ENCODE measurements at places on chromosomes 12 and 14. TPM values are rescaled to one million over a fixed set of nuclear protein-coding genes. Genes with fewer than 3 reads are reported as not detected.
A peak's percentile ranks its signal among the peaks of the same experiment; 100 is the strongest.

GRCh38 chr12:123035841-123036240, 55.4 kb downstream of the ARL6IP4 start:
- H3K36me3 ChIP-seq, result no peaks in the 10 kb centered on the region
- H3K27me3 ChIP-seq, result no peaks in the 10 kb centered on the region
- no peak overlapping the region for H3K27ac ChIP-seq
- H3K4me1 ChIP-seq, result no peaks in the 10 kb centered on the region

- H3K27me3 ChIP-seq, result no peaks in the 10 kb centered on the region
- DNase-seq, result no peak
- no peaks in the 10 kb centered on the region for H3K4me1 ChIP-seq
- H3K4me3 ChIP-seq, result no peak overlapping the region
These were observed 177.7 kb downstream of the CCDC91 start for GRCh38 chr12:28367993-28368392.

DNA sequence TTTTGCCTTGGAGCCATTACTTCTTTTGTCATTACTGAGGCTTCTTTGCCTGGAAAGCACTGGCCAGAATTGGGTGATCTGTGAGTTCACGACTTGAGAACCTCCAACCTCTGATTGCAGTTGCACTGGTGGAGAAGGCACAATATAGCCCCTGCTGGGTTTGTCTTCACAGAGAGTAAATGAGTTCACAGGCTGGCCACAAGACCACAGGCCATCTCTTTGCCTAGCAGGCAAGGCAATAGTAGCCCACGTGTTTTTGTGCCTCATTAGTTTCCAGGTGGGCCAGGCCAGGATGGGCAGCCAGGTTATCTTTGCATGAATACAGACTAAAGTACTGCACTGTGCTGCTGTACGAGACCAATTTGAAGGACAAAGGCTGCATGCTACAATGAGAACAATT, 468.8 kb downstream of the NRXN3 start:
- H3K4me3 ChIP-seq, result no peak overlapping the region
- H3K4me1 ChIP-seq, result no peaks in the 10 kb centered on the region
- H3K27ac ChIP-seq, result no peak overlapping the region
- no peaks in the 10 kb centered on the region for H3K27me3 ChIP-seq
- no peaks in the 10 kb centered on the region for H3K36me3 ChIP-seq

- no peaks in the 10 kb centered on the region for H3K36me3 ChIP-seq
- no peak overlapping the region for H3K4me3 ChIP-seq
- no peak overlapping the region for H3K27ac ChIP-seq
- peak; percentile 61 for DNase-seq
- H3K4me1 ChIP-seq, result peaks cover 4% of the 10 kb centered on the region
- no peaks in the 10 kb centered on the region for H3K27me3 ChIP-seq
These were observed 9.4 kb downstream of the ASPG start for GRCh38 chr14:104094709-104095425.

DNA sequence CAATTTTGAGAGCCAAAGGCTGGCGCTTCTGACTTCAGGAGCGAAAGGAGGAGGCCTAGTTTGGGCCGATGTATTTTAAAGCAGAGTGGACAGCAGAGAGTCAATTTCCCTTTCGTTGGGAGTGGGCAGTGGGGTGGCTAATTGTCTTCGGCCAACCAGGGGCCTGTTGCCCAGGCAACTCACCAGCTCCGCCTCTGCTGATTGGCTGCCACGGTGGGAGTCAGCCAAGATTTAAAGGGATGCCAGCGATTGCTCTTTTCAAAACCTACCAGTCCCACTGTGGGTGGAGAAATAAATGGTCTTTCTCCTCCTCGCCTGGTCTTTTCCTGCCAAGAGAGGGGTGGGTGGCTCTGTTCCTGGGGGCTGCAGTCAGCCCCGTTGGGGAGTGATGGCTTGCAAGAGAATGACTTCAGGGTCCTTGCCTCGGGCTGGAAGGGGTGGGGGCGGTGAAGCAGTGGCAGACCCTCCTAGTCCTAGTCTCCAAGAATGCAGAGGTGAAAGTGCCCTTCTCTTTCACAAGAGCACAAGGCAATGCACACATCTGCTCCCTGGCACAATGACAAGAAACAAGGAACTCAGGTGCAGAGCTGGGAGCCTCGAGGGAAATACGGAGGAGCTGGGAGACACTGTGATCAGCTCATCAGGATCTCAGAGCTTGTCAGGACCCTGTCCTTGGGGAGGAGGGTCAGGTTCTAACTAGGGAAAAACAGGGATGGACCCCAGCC, 37.7 kb downstream of the RASAL1 start:
- peaks cover 21% of the 10 kb centered on the region for H3K4me1 ChIP-seq
- no peak overlapping the region for H3K4me3 ChIP-seq
- DNase-seq, result peak; percentile 46
- peak overlapping the region; percentile 38 for H3K27ac ChIP-seq
- no peaks in the 10 kb centered on the region for H3K27me3 ChIP-seq

DNA sequence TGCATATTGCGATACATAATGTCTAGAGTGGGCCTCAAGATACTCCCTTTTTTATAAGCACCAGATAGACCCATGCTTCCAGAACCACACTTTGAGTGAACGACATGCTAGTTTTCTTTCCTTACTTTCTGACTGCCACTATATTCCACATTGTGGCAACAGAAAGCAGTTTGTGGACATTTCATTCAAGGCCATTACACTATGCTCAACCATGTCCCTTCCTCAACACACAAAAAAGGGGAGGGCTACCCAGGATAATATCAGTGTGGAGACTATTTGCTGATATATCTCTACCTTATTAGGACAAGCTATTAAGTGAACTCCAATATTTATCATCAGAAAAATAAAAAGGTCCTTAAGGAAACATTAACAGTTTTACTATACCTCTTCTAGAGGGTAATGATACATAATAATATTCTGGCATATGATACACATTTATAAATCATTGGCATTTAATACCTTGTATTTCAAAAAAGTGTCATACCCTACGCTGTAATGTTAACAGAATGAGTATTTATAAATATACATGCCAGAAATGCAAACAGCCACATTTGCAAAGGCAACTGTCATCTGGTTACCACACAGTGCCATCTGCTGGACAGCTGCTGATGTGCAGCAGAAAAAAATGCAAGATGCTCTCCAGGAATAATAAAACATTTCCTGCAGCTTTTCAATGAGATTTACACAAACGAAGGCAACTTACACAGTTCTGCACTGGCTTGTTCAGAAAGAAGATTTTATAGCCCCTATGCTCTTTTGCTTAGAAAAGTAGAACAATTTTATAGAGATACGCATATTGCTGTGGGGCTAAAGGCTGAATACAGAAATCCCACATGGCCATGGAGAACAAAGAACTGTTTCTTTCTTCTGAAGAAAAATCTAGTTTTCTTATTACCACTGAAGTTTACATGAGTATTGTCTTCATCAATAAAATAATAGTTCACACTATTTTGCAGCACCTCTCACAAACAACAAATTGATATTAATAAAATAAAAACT, 182.2 kb upstream of the GRIP1 start:
- H3K4me1 ChIP-seq, result no peaks in the 10 kb centered on the region
- no peaks in the 10 kb centered on the region for H3K36me3 ChIP-seq
- no peak overlapping the region for H3K27ac ChIP-seq
- DNase-seq, result peak; percentile 54
- no peak overlapping the region for H3K4me3 ChIP-seq

DNA sequence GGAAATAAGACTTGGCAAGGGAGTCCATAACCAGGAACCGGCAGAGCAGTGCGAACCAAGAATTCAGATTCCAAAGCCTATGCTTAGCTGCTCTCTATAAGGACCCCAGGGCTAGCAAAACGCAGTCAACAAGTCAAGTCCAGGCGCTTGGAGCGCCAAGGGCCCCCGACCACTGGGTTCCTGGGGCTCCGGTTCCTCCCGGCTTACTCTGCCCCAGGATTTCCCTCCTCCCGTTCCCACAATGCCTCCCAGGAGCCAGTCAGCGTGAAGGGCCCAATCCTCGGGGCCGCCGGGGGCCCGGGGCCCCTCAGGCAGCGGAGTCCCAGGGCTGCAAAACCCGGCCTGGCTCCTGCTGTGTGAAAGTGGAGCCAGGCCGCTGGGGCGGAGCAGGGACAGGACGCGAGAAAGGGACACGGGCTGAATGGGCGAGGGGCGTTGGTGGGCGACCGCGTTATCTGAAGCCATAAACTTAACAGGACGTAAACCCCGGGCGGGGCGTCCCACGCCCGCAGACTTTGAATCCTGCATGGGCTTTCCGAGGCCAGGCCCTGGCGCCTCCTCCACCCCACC, 1.5 kb downstream of the KRT8 start:
- H3K27me3 ChIP-seq, result no peaks in the 10 kb centered on the region
- peak overlapping the region; percentile 94 for H3K27ac ChIP-seq
- peaks cover 45% of the 10 kb centered on the region for H3K4me1 ChIP-seq
- H3K36me3 ChIP-seq, result peaks cover 24% of the 10 kb centered on the region

- H3K4me1 ChIP-seq, result no peaks in the 10 kb centered on the region
- H3K27ac ChIP-seq, result no peak overlapping the region
- H3K36me3 ChIP-seq, result no peaks in the 10 kb centered on the region
- no peak for DNase-seq
These were observed 435.4 kb upstream of the STXBP6 start for GRCh38 chr14:25485381-25485780.

DNA sequence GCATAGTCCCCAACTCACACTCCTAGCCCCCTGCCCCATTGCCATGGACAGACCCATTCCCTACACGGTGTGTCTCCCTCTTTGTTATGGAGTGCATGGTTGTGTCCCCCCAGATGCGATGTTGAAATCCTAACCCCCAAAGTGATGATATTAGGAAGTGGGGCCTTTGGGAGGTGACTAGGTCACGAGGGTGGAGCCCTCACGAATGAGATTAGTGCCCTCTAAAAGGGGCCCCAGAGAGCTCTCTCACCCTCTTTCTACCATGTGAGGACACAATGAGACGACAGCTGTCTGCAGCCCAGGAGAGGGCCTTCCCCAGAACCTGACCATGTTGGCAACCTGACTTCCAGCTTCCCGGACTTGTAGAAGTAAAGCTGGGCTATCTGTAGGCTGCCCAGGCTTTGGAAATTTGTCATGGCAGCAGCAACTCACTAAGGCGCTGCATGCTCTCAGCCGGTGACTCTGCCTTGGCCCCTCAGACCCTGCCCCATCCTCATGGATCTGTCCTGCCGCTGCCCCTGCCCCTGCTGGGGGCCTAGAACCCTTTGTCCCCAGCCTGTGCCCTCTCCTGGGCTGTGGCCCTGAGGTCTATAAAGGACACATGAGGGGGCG, 318.1 kb upstream of the RTL1 start:
- no peak overlapping the region for H3K4me3 ChIP-seq
- H3K27me3 ChIP-seq, result no peaks in the 10 kb centered on the region
- DNase-seq, result no peak
- H3K36me3 ChIP-seq, result no peaks in the 10 kb centered on the region
- H3K27ac ChIP-seq, result no peak overlapping the region

- no peak overlapping the region for H3K4me3 ChIP-seq
- no peaks in the 10 kb centered on the region for H3K36me3 ChIP-seq
- H3K27ac ChIP-seq, result no peak overlapping the region
- DNase-seq, result no peak
- H3K27me3 ChIP-seq, result no peaks in the 10 kb centered on the region
These were observed 153.1 kb upstream of the FOXG1 start for GRCh38 chr14:28613532-28613931.

- peak overlapping the region; percentile 90 for H3K4me3 ChIP-seq
- no peaks in the 10 kb centered on the region for H3K27me3 ChIP-seq
- DNase-seq, result no peak
- H3K27ac ChIP-seq, result peak overlapping the region; percentile 66
- H3K36me3 ChIP-seq, result peaks cover 16% of the 10 kb centered on the region
- H3K4me1 ChIP-seq, result peaks cover 17% of the 10 kb centered on the region
These were observed 1.2 kb upstream of the PA2G4 start for GRCh38 chr12:56103066-56103711.

GRCh38 chr12:26198742-26199141, 3.4 kb downstream of the SSPN start:
- no peak overlapping the region for H3K27ac ChIP-seq
- peaks cover 18% of the 10 kb centered on the region for H3K4me1 ChIP-seq
- H3K4me3 ChIP-seq, result no peak overlapping the region
- H3K36me3 ChIP-seq, result no peaks in the 10 kb centered on the region

GRCh38 chr12:122235741-122236140, 9.9 kb upstream of the DIABLO start:
- no peaks in the 10 kb centered on the region for H3K27me3 ChIP-seq
- no peak for DNase-seq
- peaks cover 41% of the 10 kb centered on the region for H3K36me3 ChIP-seq
- H3K4me1 ChIP-seq, result no peaks in the 10 kb centered on the region

- no peak for DNase-seq
- peaks cover 27% of the 10 kb centered on the region for H3K4me1 ChIP-seq
- no peaks in the 10 kb centered on the region for H3K27me3 ChIP-seq
- H3K27ac ChIP-seq, result peak overlapping the region; percentile 74
- H3K36me3 ChIP-seq, result no peaks in the 10 kb centered on the region
These were observed 784 bp downstream of the PSMA6 start for GRCh38 chr14:35292770-35293561.

GRCh38 chr12:75135026-75135425, 74.6 kb downstream of the KCNC2 start:
- H3K27ac ChIP-seq, result no peak overlapping the region
- no peaks in the 10 kb centered on the region for H3K4me1 ChIP-seq
- no peak for DNase-seq
- H3K4me3 ChIP-seq, result no peak overlapping the region
- no peaks in the 10 kb centered on the region for H3K36me3 ChIP-seq

- H3K27me3 ChIP-seq, result no peaks in the 10 kb centered on the region
- no peaks in the 10 kb centered on the region for H3K36me3 ChIP-seq
- DNase-seq, result peak; percentile 76
- H3K27ac ChIP-seq, result peak overlapping the region; percentile 76
These were observed 154.4 kb downstream of the TTC7B start for GRCh38 chr14:90661866-90662265.

DNA sequence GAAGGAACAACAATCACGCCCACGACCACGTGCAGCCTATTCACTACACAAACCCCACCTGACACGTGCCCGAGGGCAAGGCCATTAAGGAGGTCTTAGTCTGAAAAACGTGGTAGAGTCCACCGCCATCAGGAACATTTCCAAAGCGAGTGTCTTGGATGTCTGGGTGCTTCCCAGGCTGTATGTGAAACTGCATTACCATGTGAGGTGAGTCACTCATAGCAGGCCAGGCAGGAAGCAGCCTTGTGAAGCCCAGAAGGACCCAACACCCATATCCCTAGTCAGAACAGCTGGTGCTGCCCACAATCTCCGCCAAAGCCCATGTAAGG, 3.3 kb upstream of the KRT79 start:
- no peaks in the 10 kb centered on the region for H3K36me3 ChIP-seq
- no peaks in the 10 kb centered on the region for H3K4me1 ChIP-seq
- no peak overlapping the region for H3K27ac ChIP-seq

GRCh38 chr12:6312529-6313325, 2.2 kb downstream of the PLEKHG6 start:
- peak; percentile 77 for DNase-seq
- peaks cover 10% of the 10 kb centered on the region for H3K4me1 ChIP-seq
- H3K4me3 ChIP-seq, result no peak overlapping the region
- H3K36me3 ChIP-seq, result no peaks in the 10 kb centered on the region
- peak overlapping the region; percentile 23 for H3K27ac ChIP-seq

GRCh38 chr12:89411846-89412245, 59.5 kb upstream of the DUSP6 start:
- H3K4me3 ChIP-seq, result no peak overlapping the region
- no peaks in the 10 kb centered on the region for H3K4me1 ChIP-seq
- no peaks in the 10 kb centered on the region for H3K36me3 ChIP-seq
- no peak overlapping the region for H3K27ac ChIP-seq

GRCh38 chr12:106973545-106973944, 13.4 kb downstream of the MTERF2 start:
- no peak for DNase-seq
- no peaks in the 10 kb centered on the region for H3K27me3 ChIP-seq
- H3K36me3 ChIP-seq, result peaks cover 17% of the 10 kb centered on the region
- H3K4me3 ChIP-seq, result no peak overlapping the region
- H3K27ac ChIP-seq, result peak overlapping the region; percentile 19
- H3K4me1 ChIP-seq, result peaks cover 56% of the 10 kb centered on the region

Gene GCH1
- 7.6 TPM for total RNA-seq

Gene CCDC197
- total RNA-seq, result not detected

Gene NXPH4
- total RNA-seq, result not detected

Gene RNASE3
- not detected for total RNA-seq

Gene SPRYD3
- total RNA-seq, result 82.7 TPM

Gene SHMT2
- total RNA-seq, result 34.0 TPM

Gene AHNAK2
- 8.9 TPM for total RNA-seq

Gene NKX2-1
- 209 TPM for total RNA-seq

Gene ADSS1
- total RNA-seq, result 13.6 TPM

Measured in thyroid gland (tissue), 4 donors.